ENCODE measurements at places on chromosomes 12 and 14.
A peak's percentile ranks its signal among the peaks of the same experiment; 100 is the strongest.

DNA sequence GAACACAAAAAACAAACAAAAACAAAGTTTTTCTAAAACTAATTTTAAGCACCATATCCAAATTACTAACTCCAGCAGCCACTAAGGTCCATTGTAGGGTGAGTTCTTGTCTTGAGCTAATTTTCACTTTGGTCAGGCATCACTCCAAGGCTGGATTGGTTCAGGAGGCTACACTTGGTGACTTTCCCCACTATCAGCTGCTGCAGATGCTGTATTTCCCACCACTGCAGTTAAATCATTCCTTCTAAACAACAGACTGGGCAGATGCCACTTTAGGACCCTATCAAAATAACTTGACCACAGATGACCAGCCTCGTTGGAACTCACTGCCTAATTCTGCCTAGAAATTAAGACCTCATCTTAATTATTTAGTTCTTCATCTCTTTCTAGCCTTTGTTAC lies 140.5 kb downstream of the SLC16A7 start:
- H3K36me3 ChIP-seq, result no peaks in the 10 kb centered on the region
- H3K4me3 ChIP-seq, result no peak overlapping the region
- H3K27me3 ChIP-seq, result no peaks in the 10 kb centered on the region
- no peak overlapping the region for H3K27ac ChIP-seq

DNA sequence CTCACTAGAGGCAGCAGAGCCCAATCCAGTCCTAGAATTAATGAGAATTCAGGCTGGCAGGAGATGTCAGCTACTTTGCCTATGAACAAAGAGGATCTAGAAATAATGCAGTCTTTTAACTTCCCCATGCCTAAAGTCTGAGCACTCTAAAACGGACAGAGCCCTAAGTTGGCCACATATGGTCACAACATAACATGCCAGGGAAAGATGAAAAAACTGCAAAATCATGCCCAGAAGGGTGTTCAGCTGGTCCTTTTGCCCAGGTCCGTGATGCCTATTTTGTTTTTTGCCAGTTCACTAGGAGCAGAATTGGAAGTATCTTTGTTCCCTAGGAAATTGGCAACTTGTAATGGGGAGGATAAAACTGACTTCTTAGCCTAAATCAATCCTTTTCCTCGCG lies 20.3 kb upstream of the LMNTD1 start:
- H3K27me3 ChIP-seq, result no peaks in the 10 kb centered on the region
- no peak overlapping the region for H3K27ac ChIP-seq
- DNase-seq, result no peak

GRCh38 chr12:109827566-109828550 lies 5.3 kb downstream of the TRPV4 start:
- H3K27ac ChIP-seq, result no peak overlapping the region
- no peak for DNase-seq
- H3K27me3 ChIP-seq, result peaks cover 9% of the 10 kb centered on the region
- H3K4me3 ChIP-seq, result no peak overlapping the region

DNA sequence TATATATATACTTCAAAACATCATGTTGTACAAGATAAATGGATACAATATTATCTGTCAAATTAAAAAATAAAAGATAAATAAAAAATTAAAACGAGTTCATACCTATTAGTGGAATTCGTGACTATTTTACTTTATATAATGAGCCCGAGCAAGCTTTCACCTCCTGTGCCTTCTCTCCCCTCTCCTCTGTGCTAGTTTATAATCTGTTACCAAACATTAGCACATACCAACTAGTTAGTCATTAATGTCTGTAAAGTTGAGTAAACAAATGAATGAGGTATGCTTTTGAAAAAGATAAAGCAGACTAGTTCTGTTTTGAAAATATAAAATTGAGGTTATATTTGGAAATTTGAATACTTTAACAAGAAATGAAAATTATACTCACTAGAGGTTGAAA lies 84.0 kb downstream of the LRRC9 start:
- DNase-seq, result no peak
- no peaks in the 10 kb centered on the region for H3K4me1 ChIP-seq
- no peak overlapping the region for H3K27ac ChIP-seq
- no peak overlapping the region for H3K4me3 ChIP-seq

DNA sequence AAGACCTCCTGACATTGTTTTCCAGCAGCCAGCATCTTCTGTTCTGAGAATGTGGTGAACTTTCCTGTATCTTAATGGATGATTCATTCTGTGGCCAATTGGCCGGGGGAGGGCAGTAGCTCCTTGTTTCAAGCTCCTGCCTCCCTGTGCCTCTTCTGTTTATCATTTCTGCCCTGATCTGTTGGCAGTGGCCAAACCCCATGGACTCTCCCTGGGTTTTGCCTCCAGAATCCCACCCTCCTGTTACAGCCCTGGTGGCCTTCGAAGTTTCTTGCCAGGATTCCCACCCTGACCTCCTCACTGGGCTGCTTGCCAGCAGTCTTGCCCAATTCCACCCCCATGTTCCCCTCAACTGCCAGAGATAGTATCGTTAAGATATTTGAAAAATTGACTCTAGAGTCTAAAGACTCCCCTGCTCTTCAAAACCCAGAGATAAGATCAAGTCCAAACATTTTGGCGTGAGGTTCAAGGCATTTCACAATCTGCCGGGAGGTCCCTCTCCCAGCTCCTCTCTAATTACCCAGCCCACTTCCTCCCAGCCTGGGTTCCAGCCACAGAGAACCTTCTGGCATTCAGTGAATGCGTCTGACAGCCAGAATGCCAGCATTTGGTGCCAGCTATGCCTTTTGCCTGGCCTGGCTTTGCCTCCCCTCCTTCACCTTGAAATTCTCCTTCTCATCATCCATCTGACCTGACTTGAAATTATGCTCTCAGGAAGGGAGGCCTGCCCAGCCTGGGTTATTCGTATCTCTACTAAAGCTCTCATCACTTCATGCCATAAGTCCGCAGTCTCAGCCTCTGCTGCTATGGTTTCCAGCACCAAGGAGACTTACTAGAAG lies 37.7 kb upstream of the TXNRD1 start:
- DNase-seq, result peak; percentile 32
- H3K4me3 ChIP-seq, result no peak overlapping the region
- H3K27ac ChIP-seq, result peak overlapping the region; percentile 22
- peaks cover 12% of the 10 kb centered on the region for H3K4me1 ChIP-seq
- H3K36me3 ChIP-seq, result no peaks in the 10 kb centered on the region

DNA sequence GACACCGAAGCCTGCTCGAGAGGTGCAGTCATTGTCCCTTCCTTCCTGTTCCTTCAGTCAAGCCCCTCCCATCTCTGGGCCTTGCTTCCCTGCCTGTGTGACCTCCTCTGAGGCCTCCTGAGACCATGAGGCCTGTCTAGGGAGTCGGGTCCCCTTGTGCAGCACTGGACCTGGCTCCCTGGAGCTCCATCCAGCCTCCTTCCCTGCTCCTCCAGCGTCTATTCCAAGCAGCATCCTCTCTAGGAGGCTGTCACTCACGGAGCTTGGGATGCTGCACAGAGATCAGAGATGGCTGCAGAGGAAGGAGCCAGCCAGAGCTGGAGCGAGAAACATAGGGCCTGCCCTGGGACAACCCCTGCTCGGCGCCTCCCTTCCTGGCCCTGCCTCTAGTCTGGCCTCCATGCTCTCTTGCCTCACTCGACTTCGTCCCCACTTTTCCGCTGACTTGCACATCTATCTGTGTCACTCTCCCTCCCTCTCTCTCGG lies 142.7 kb downstream of the BCL11B start:
- H3K27me3 ChIP-seq, result peaks cover 7% of the 10 kb centered on the region
- no peak overlapping the region for H3K27ac ChIP-seq
- no peak overlapping the region for H3K4me3 ChIP-seq
- no peaks in the 10 kb centered on the region for H3K36me3 ChIP-seq
- no peak for DNase-seq

GRCh38 chr12:84270470-84271140 lies 642.0 kb downstream of the SLC6A15 start:
- no peak overlapping the region for H3K4me3 ChIP-seq
- DNase-seq, result no peak
- H3K27me3 ChIP-seq, result no peaks in the 10 kb centered on the region
- H3K36me3 ChIP-seq, result no peaks in the 10 kb centered on the region

DNA sequence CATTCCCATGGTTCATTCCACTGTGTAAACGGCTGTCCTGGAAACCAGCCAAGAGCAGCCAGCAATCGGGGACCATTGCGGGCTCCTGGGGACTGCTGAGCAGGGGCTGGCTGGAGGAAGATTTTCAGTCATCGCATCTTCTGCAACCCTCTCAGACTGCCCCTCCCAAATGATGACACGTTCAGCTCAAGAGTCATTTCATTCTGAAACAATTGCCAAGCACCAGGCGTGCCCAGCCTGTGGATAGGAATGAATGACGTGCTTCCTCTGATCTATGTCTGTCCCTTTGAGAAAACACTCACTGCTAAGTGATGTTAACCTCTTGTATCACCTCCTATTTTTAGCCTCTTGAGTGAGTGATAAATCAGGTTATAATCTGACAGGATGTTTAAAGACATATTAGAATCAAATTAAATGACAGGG lies 62.0 kb downstream of the NDUFA12 start:
- H3K4me1 ChIP-seq, result no peaks in the 10 kb centered on the region
- DNase-seq, result no peak
- H3K27ac ChIP-seq, result peak overlapping the region; percentile 59
- peaks cover 7% of the 10 kb centered on the region for H3K27me3 ChIP-seq
- no peak overlapping the region for H3K4me3 ChIP-seq

DNA sequence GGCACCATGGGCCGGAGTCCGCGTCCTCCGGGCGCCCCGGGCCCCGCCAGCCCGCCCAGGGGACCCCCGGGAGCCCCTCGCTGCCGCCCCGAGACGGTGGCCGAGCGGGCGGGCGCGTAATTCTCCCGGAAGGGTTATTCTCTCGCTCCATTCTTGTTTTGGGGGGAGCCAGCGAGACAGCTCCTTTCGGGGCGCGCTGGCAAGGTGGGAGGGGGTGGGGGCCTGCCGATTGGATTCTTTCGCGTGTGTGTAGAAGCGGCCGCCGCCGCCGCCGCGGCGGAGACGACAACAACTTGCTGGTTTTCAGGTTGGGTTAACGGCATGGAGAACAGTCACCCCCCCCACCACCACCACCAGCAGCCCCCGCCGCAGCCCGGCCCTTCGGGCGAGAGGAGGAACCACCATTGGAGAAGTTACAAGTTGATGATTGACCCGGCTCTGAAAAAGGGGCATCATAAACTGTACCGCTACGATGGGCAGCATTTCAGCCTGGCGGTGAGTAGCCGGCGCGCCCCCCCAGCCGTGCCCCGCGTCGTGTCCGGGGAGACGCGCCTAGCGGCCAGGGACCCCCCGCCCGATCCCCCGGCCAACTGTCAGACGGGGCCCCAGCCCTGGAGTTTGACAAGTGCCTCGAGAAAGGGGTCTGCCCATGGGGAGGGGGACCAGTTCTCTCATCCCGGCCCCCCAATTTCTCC lies 755 bp downstream of the SETD1B start:
- no peak for DNase-seq
- peaks cover 13% of the 10 kb centered on the region for H3K36me3 ChIP-seq
- H3K27me3 ChIP-seq, result peaks cover 5% of the 10 kb centered on the region
- H3K4me1 ChIP-seq, result peaks cover 5% of the 10 kb centered on the region
- H3K27ac ChIP-seq, result peak overlapping the region; percentile 92

- peak; percentile 74 for DNase-seq
- peaks cover 21% of the 10 kb centered on the region for H3K4me1 ChIP-seq
- H3K27ac ChIP-seq, result peak overlapping the region; percentile 97
- peaks cover 3% of the 10 kb centered on the region for H3K36me3 ChIP-seq
These were observed 556 bp downstream of the TIMM9 start for GRCh38 chr14:58426670-58427280.

GRCh38 chr12:47121146-47121545 lies 41.4 kb upstream of the AMIGO2 start:
- H3K27me3 ChIP-seq, result peaks cover 2% of the 10 kb centered on the region
- H3K27ac ChIP-seq, result no peak overlapping the region
- no peak for DNase-seq
- H3K36me3 ChIP-seq, result no peaks in the 10 kb centered on the region
- H3K4me1 ChIP-seq, result no peaks in the 10 kb centered on the region
- H3K4me3 ChIP-seq, result no peak overlapping the region

GRCh38 chr12:41122894-41123293 lies 65.2 kb upstream of the PDZRN4 start:
- DNase-seq, result no peak
- no peaks in the 10 kb centered on the region for H3K4me1 ChIP-seq
- H3K36me3 ChIP-seq, result no peaks in the 10 kb centered on the region
- no peak overlapping the region for H3K4me3 ChIP-seq

DNA sequence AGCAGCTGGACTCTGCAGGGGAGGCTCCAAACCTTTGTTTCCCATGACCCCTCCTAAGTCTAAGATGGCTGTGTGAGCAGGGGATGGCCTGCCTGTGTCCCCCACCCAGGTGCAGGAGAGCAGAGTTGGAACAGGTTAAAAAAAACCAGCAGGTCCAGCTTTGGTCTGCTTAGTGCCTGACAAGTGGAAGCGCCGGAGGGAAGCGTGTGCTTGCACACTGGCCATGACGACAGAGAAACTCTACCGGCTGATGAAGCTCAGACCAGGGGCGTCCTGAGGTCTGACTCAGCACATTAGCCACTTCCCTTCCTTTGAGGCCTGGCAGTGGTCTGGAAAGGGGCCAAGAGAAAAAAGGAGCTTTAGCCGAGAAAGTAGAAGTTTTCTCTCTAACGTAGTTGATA lies 280.1 kb downstream of the VRK1 start:
- no peak overlapping the region for H3K4me3 ChIP-seq
- H3K27me3 ChIP-seq, result peaks cover 4% of the 10 kb centered on the region
- no peak overlapping the region for H3K27ac ChIP-seq

GRCh38 chr14:77458249-77458950 lies 507 bp downstream of the AHSA1 start:
- H3K4me3 ChIP-seq, result peak overlapping the region; percentile 100
- peaks cover 14% of the 10 kb centered on the region for H3K4me1 ChIP-seq
- H3K27me3 ChIP-seq, result no peaks in the 10 kb centered on the region
- peaks cover 30% of the 10 kb centered on the region for H3K36me3 ChIP-seq
- H3K27ac ChIP-seq, result peak overlapping the region; percentile 100

DNA sequence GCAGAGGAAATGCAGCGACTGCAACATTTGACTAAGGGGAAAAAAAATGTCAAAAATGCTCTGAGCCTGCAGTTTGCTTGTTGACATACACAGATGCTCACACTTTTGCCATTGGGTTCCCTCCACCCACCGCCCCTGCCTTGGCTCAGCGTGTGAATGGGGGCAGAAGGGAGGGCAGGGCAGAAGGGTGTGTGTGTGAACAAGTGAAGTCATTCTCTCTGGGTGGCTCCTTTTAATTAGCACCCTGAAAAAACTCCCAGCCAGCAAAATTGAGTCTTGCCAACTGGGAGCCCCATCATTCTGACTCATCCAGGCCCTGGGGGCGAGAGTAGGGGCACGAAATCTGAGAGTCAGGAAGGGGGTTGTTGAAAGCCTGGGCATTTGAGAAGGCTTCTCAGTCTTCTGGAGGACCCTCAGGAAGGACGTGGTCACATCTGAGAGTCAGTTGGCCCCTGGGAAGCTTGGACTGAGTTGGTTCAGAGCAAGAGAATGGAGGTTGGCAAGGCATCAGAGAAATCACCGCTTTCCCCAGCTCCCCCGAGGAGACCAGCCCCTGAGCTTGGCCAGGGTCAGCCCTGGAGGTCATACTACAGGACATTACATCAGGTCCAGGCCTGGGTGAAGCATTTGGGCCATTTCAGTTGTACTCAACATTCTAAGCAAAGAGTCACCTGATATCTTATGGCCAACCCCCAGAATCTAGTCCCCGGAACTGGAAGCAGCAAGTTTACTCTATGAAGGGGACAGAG lies 22.7 kb upstream of the KRT78 start:
- H3K27me3 ChIP-seq, result peaks cover 20% of the 10 kb centered on the region
- H3K4me3 ChIP-seq, result peak overlapping the region; percentile 54
- H3K27ac ChIP-seq, result peak overlapping the region; percentile 97
- H3K4me1 ChIP-seq, result peaks cover 19% of the 10 kb centered on the region
- no peaks in the 10 kb centered on the region for H3K36me3 ChIP-seq
- DNase-seq, result no peak

- no peaks in the 10 kb centered on the region for H3K4me1 ChIP-seq
- H3K27me3 ChIP-seq, result peaks cover 7% of the 10 kb centered on the region
- no peak overlapping the region for H3K4me3 ChIP-seq
- H3K36me3 ChIP-seq, result no peaks in the 10 kb centered on the region
These were observed 34.7 kb upstream of the SOCS2 start for GRCh38 chr12:93537769-93538168.
